ENCODE measurements at places on chromosomes 13 and 19.

GRCh38 chr19:6038634-6039405, 60.9 kb upstream of the RANBP3 start:
- DNase-seq, result no peak

- DNase-seq, result no peak
Observed at GRCh38 chr13:25420161-25420560, 48.4 kb downstream of the ATP8A2 start.

- no peak for DNase-seq
Observed at GRCh38 chr13:35826626-35827254, 304.4 kb downstream of the DCLK1 start.

DNA sequence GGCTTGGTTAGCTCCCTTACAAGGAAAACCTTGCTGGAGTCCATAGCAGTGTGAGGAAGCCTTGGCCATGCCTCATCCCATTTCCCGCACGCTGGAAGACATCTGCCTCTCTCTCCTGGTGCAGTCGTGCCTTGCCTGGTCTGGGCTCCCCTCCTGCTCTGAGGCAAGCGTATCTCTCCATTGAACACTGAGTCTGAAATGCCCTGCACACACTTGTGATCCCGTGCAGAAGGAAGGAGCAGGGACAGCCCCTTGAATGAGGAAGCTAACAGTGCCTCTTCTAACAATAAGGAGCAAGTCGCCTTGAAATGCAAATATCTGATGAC, 407 bp upstream of the ZNF440 start:
- no peak for DNase-seq

- DNase-seq, result no peak
Observed at GRCh38 chr19:58535857-58536256, 8.0 kb upstream of the TRIM28 start.

Data from stimulated activated CD4-positive, alpha-beta T cell treated with anti-CD3 and anti-CD28 coated beads, TNF-alpha, amount 100 ng/mL, for 48 hours (primary cell).